ENCODE measurements at places on chromosomes 2 and 18. TPM values are rescaled to one million over a fixed set of nuclear protein-coding genes. Genes with fewer than 3 reads are reported as not detected.

The BCL11A gene
- 0.38 TPM for total RNA-seq

The DSG1 gene
- total RNA-seq = not detected

The SLC14A1 gene
- 9.8 TPM for total RNA-seq

The TBR1 gene
- not detected for total RNA-seq

The PMAIP1 gene
- total RNA-seq = not detected

The SPDYA gene
- total RNA-seq = 1.4 TPM

The TTC39C gene
- 65.7 TPM for total RNA-seq

The GKN1 gene
- not detected for total RNA-seq

The DUSP19 gene
- total RNA-seq = 0.49 TPM

The SERPINB11 gene
- not detected for total RNA-seq

The NT5DC4 gene
- not detected for total RNA-seq

The SEPTIN10 gene
- 108 TPM for total RNA-seq

The MPP4 gene
- 0.22 TPM for total RNA-seq

The PRKAG3 gene
- total RNA-seq = not detected

The NEU2 gene
- total RNA-seq = not detected
